ENCODE measurements at places on chromosomes 5 and 9.

- no peak for DNase-seq
Observed at GRCh38 chr9:79007701-79008483, 563.9 kb upstream of the TLE4 start.

GRCh38 chr5:153084511-153084910 is 406.0 kb upstream of the GRIA1 start:
- no peak for DNase-seq

GRCh38 chr5:124889850-124890249 is 143.4 kb upstream of the ZNF608 start:
- no peak for DNase-seq

DNA sequence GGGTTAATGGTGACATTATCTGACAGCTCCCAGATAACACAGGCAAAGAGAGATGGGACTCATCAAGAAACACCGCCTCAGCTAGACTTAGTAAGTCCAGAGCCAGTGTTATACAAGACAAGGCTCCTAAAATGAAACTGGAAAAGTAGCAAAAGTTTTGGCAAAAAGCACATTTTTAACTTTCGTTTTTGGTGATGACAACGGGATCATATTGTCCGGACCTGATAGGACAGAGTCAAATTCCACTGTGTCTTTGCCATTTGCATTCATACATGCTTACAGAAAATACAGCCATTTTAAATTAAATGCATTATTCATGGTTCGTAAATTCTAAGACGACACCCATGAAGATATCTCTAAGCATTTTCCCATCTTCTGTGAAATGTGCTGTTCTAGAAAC is 152.1 kb downstream of the CRB2 start:
- no peak for DNase-seq

Measured in stimulated activated CD8-positive, alpha-beta memory T cell treated with anti-CD3 and anti-CD28 coated beads, Interleukin-12 subunit alpha, Interleukin-12 subunit beta, amount 100 ng/mL, for 4 hours (primary cell).